ENCODE measurements at places on chromosomes 2 and 18. TPM values are rescaled to one million over a fixed set of nuclear protein-coding genes. Genes with fewer than 3 reads are reported as not detected.

Gene EML4
- total RNA-seq: 88.4 TPM

- DNase-seq: no peak
- H3K4me3 ChIP-seq: no peak overlapping the region
- H3K27me3 ChIP-seq: no peaks in the 10 kb centered on the region
- H3K27ac ChIP-seq: no peak overlapping the region
These were observed 164.5 kb upstream of the SIX3 start for GRCh38 chr2:44777036-44777435.

Gene PARD6G
- not detected for total RNA-seq

DNA sequence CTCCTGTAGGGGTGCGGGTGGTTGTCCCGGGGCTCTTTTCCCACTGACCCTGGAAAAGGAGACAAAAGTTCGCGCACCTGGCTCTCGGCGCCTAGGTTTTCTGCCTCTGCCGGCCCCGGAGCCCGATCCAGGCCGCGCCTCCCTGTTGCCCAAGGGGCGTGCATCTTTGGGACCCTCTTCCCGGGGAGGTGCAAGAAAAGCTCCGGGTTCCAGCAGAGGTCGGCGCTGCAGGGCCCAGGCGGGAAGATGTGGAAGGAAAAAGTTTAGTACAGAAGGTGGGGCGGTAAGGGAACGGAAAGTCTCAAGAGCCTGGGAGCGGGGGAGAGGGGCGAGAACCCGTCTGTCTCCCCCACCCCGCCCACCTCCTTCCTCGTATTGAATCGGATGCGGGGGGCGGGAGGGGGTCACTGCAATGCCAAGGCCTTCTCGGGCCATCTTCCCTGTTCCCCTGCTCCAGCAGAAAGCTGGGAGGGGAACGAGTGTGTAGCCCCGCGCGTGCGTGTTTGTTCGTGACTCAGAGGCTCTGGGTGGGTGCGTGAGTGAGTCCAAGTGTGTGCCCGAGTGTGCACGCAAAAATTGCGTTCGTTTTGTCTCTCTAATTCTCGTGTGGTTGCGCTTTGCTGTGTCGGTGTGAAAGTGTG, 6.3 kb upstream of the EN1 start:
- no peak overlapping the region for H3K27ac ChIP-seq
- H3K36me3 ChIP-seq: no peaks in the 10 kb centered on the region
- peaks cover 10% of the 10 kb centered on the region for H3K4me1 ChIP-seq
- peaks cover 55% of the 10 kb centered on the region for H3K27me3 ChIP-seq

DNA sequence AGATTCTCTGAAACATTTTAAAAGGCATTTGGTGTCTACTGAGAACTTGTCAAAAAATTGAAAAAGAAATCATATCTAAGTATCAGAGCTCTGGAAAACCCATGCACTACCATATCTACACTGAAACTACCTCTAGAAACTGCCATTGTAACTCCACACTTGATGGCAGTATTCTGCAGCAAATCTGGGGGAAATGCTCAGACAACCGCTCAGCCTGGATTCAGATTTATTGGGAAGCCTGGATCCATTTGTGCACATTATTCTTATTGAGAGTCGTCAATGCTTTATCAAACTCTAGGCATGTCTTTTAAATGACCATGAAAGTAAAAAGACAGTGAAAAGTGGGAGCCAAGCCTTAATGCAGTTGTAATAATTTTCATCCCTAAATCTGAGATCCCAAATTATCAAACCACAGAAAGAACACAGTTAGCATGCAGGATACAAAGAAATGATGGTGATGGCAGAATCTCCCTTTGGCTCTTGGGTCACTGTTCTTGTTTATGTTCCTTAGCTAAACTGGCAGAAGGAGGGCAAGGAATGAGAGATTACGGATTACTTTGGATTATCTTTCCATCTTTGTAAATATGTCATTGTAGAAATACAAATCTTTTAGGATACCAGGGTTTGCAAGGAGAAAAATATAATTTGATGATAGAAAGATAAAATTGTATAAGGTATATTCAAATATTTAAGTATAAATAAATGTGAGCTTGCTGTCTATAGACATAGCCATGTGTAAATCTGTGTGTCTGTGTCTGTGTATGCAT, 512.1 kb upstream of the SYT4 start:
- H3K4me3 ChIP-seq: no peak overlapping the region
- H3K36me3 ChIP-seq: no peaks in the 10 kb centered on the region
- no peak for DNase-seq
- H3K27ac ChIP-seq: no peak overlapping the region
- no peaks in the 10 kb centered on the region for H3K4me1 ChIP-seq

DNA sequence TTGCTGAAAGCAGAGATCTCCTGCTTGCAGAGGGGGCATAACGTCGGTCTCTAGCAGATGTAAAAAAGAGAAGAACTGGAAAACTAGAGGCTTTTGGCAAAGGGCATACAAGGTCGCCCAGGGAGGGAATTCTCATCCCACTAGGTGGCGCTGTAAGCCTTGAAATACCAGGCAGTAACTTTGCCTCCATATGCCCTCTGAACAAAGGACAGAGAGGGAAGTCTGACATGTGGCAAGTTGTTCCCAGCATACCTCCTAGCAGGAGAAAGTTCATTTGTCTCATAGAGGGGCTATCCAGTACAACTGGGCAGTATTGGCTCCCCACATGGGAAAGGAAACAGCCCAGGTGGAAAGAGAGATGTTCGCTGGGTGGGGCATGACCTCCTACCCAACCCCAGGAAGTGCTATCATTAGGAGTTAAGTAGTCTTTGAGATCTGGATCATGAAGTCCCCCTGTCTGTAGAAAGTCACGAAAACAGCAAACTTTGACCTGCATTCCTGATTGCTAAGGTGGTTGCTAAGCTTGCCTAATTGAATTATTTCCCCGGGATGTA, 39.9 kb downstream of the STK17B start:
- H3K27me3 ChIP-seq: no peaks in the 10 kb centered on the region
- peak; percentile 81 for DNase-seq
- peaks cover 8% of the 10 kb centered on the region for H3K4me1 ChIP-seq
- peaks cover 31% of the 10 kb centered on the region for H3K36me3 ChIP-seq
- no peak overlapping the region for H3K4me3 ChIP-seq
- no peak overlapping the region for H3K27ac ChIP-seq

DNA sequence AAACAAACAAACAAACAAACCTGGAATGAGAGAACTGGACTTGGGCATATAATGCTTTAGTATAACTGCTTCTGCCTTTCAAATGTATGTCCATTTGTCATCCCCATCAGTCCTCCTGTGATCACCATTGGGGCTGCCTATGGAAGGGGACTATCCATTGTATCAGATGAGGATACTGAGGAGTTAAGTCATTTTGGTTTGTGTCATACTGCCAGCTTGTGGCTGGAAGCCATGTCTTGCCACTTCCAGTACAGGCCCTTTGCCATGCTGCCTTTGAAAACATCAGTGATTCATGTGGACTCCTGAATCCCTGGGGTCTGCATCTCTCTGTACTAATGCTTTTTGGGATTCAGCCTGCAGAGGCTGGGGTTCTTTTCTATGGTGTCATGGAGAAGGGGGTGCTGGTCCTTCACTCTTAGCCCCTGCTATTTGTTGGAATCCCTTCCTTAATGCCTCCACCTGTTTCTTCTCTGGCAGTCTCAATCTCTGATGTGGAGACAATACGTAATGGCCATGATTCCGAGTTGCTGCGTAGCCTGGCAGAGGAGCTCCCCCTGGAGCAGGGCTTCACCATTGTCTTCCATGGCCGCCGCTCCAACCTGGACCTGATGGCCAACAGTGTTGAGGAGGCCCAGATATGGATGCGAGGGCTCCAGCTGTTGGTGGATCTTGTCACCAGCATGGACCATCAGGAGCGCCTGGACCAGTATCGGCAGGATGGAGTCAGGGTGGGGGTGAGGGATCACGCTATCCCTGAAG, 10.6 kb downstream of the PLCD4 start:
- no peak for DNase-seq
- no peak overlapping the region for H3K4me3 ChIP-seq
- no peak overlapping the region for H3K27ac ChIP-seq
- no peaks in the 10 kb centered on the region for H3K27me3 ChIP-seq
- no peaks in the 10 kb centered on the region for H3K4me1 ChIP-seq

- DNase-seq: no peak
- no peaks in the 10 kb centered on the region for H3K27me3 ChIP-seq
- no peaks in the 10 kb centered on the region for H3K4me1 ChIP-seq
- no peak overlapping the region for H3K4me3 ChIP-seq
These were observed 12.9 kb downstream of the NPAS2 start for GRCh38 chr2:100832885-100833284.

GRCh38 chr18:51021226-51021965, 8.6 kb upstream of the SMAD4 start:
- no peaks in the 10 kb centered on the region for H3K27me3 ChIP-seq
- no peak overlapping the region for H3K4me3 ChIP-seq
- no peaks in the 10 kb centered on the region for H3K4me1 ChIP-seq
- H3K36me3 ChIP-seq: peaks cover 2% of the 10 kb centered on the region
- H3K27ac ChIP-seq: no peak overlapping the region

- DNase-seq: no peak
- H3K4me3 ChIP-seq: no peak overlapping the region
- H3K4me1 ChIP-seq: no peaks in the 10 kb centered on the region
- H3K36me3 ChIP-seq: no peaks in the 10 kb centered on the region
- no peaks in the 10 kb centered on the region for H3K27me3 ChIP-seq
These were observed 1135.1 kb upstream of the CRIM1 start for GRCh38 chr2:35220461-35220860.

- no peak for DNase-seq
- H3K4me3 ChIP-seq: no peak overlapping the region
- H3K27ac ChIP-seq: no peak overlapping the region
- H3K27me3 ChIP-seq: no peaks in the 10 kb centered on the region
- H3K36me3 ChIP-seq: no peaks in the 10 kb centered on the region
These were observed 23.1 kb upstream of the RAB31 start for GRCh38 chr18:9684881-9685614.

- peaks cover 43% of the 10 kb centered on the region for H3K36me3 ChIP-seq
- no peaks in the 10 kb centered on the region for H3K27me3 ChIP-seq
- H3K4me3 ChIP-seq: no peak overlapping the region
- DNase-seq: peak; percentile 64
These were observed 56.9 kb downstream of the ITGA6 start for GRCh38 chr2:172484253-172484652.

- H3K4me1 ChIP-seq: peaks cover 3% of the 10 kb centered on the region
- H3K36me3 ChIP-seq: no peaks in the 10 kb centered on the region
- H3K4me3 ChIP-seq: no peak overlapping the region
- no peaks in the 10 kb centered on the region for H3K27me3 ChIP-seq
- H3K27ac ChIP-seq: no peak overlapping the region
- DNase-seq: no peak
These were observed 37.9 kb downstream of the DPYSL5 start for GRCh38 chr2:26885651-26886329.

Gene DTNB
- 23.6 TPM for total RNA-seq

DNA sequence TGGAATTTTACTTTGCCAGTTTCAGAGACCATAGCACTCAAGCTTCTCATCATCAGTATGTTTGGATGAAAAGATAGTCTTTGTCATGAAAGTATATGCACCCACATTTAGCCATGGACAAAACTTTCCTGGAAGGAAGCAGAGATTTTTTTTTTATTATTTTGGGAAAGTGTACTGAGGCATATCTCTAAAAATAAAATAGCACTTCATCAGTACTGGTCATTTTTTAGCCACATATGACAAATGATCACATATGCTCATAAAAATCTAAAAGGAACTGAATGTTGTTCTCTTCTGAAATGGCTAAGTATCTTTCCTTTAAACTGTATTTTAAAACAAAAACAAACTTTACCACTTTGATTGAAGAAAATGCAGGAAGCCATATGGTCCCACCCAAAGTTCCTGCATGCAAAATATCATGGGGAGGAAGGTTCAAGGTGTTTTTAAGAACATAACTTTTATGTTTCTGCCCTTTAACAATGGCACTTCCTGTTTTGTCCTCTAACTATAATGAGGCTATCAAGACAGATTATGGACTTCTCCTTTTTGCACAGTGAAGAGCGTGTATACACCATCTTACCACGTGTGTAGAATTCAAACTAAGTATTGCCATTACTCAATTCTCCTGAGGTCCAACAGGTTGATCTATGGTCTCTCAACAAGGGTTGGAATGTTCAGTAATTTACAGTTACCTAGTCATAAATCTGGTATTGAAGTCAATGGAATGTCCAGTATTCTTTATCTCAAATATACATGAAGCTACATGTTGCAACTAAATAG, 77.1 kb upstream of the SLC39A10 start:
- no peaks in the 10 kb centered on the region for H3K36me3 ChIP-seq
- no peaks in the 10 kb centered on the region for H3K27me3 ChIP-seq
- no peak for DNase-seq

GRCh38 chr18:61616111-61616610, 276.6 kb downstream of the RNF152 start:
- no peak overlapping the region for H3K4me3 ChIP-seq
- no peak for DNase-seq
- H3K27ac ChIP-seq: no peak overlapping the region
- H3K27me3 ChIP-seq: peaks cover 2% of the 10 kb centered on the region
- H3K36me3 ChIP-seq: no peaks in the 10 kb centered on the region
- no peaks in the 10 kb centered on the region for H3K4me1 ChIP-seq

- DNase-seq: no peak
These were observed 39.1 kb downstream of the PLEK start for GRCh38 chr2:68404164-68404563.
